ENCODE measurements at places on chromosomes 5 and 9.

GRCh38 chr5:7208938-7209337 is 187.0 kb upstream of the ADCY2 start:
- DNase-seq: no peak

- DNase-seq: peak; percentile 48
Observed at GRCh38 chr5:150148117-150148927, 7.3 kb downstream of the PDGFRB start.

DNA sequence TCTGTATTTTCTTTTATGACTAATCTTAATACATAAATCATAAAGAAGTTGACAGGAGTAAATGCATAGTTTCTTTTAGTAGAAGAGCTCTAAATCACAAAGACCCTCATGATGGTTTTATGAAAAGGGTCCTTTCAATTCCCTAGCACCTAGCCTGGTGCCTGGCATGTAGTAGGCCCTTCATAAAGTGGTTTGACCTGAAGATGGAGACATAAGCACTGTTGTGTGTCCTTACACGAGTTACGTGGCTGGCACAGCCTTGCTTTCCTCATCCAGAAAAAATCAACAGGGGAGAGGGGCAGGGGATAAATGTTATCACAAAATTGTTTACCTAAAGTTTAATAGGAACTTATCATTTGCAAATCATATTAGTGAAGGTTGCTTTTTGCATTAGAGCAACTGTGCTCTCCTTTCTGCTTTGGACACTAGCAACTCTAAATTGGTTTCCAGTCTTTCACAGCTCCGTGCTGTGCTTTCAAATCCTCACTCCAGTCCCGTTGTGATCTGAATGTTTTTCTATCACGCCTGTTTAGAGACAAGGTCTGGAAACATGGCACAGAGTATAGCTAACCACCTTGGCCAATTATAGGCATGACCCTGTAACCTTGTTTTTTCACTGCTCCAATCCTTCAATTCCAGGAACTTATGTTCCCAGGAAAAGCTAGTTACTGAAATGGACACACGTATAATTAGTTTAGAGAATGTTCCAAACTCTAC is 55.7 kb downstream of the ARL15 start:
- DNase-seq: peak; percentile 6

DNA sequence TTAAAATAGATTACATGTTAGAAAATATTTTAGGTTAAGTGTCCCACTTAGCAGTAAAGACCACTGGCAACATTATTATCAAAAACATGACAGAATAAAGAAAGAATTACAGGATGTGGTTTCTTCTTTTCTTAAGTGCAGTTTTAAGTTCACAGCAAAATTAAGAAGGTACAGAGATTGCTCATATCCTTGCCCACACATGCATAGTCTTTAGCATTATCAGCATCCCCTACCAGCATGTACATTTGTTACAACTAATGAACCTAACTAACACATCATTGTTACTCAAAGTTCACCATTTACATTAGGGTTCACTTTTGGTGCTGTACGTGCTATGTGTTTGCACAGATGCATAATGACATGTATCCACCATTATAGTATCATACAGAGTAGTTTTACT is 837.7 kb upstream of the CDH9 start:
- DNase-seq: no peak

DNA sequence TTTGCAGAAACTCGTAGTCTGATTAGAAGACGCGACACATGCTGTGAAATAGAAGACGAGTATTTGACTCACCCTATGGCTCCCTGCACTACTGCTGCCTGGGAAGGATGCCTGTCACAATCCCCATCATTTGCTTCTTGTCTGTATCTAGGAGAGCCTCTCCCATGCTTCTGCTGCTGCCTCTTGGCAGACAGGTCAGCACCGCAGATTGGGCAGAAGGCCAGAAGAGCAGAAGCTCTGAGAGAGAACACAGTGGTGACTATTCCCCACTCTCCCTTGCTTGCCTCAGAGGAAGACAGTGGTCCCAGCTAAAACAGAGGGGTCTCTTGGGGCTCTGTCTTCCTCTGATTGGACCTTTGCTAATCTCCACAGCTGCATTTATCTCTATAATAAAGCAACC is 84.0 kb upstream of the SMIM32 start:
- no peak for DNase-seq

DNA sequence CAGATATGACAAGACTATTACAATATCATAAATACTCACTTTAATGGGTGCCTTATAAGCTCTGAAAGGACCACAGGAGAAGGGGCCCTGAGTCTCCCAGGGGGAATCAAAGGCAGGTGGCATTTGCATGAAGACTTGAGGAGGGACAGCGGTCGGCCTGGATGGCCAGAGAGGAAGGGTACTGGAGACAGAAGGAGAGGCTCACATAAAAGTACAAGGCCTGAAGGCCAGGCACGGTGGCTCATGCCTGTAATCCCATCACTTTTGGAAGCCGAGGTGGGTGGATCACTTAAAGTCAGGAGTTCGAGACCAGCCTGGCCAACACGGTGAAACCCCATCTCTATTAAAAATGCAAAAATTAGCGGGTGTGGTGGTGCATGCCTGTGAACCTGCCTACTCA is 29.1 kb upstream of the LMX1B start:
- DNase-seq: no peak

DNA sequence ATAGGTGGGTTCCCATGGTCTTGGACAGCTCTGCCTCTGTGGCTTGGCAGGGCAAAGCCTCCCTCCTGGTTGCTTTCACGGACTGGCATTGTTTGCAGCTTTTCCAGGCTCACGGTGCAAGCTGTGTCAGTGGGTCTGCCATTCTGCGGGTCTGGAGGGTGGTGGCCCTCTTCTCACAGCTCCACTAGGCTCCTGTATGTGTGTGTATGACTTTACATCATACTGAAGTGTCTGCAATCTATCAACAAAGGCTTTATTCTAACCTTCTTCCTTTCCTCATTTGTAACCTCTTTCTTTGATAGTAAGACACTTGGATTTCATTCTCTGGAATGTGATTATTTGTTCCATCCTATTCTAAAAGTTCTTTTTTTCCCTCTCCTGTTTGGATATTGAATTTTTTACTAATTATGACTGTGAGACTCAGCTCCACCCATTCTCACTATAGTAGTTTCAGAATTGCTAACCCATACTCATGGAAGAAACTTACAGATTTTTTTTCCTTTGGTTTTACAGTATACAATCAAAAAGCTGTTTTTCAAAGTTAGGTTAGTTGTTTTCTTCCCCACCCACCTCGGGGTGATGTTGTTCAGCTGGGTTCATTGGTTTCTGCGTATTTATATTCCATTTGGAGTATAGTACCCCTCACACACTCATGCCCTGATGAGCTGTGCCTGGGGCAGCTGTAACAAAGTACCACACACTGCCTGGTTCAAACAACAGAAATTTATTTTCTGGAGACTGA is 144.6 kb upstream of the OTULINL start:
- no peak for DNase-seq

GRCh38 chr5:4737868-4738267 is 402.3 kb upstream of the ADAMTS16 start:
- no peak for DNase-seq

DNA sequence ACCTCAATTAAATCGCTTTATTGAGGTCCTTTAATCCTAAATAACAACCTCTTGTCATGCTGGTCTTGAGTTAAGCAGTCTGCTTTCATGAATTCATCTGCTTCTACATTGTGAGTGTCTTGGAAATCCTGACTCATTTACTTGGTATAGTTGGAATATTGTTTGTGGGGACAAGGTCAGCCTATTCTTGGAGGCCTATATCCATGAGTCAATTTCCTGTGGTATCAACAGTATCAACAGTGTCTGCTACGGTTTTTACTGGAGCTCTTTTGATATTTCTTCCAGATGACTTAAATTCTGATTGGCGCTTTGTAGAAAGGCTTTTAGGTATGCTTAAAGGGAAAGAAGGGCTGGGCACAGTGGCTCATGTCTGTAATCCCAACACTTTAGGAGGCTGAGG is 71.2 kb upstream of the PARP8 start:
- no peak for DNase-seq

DNA sequence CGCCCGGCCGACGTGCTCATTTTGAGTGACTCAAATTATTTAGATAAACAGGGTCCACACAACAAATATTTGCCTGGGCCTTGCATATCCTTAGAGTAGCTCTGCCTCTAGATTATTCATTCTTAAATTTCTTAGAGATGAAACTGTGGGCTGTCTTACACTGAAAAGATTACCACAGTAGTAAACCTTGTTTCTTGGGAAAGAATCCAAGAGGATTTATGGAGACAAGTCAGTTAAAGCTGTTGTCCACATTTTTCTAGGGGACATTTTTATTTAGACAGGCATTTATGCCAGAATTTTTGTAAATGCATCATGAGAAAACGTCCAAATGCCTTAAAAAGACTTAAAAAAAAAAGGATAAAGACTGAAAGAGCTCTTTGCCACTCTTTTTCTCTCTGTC is 32.6 kb upstream of the RANBP3L start:
- DNase-seq: no peak

DNA sequence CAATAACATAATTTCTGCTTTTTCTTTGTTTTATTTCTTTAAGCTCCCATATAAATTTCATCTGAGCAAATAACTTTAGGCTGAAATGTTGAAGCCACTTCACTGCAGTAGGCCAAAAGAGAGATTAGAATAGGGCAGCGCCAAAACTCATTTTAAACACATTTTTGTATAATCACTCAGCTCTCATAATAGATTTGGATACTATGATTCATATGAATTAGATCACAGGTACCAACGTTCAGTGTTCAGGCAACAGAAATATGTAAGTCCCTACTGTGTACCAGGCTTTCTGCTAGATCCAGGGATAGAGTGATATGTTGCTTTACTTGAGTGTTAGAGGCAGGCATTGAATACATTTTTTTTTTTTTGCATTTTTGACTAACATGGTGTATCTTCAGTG is 370.5 kb downstream of the PTPRD start:
- DNase-seq: no peak

GRCh38 chr9:124197177-124198095 is 60.3 kb upstream of the NEK6 start:
- DNase-seq: peak; percentile 6

DNA sequence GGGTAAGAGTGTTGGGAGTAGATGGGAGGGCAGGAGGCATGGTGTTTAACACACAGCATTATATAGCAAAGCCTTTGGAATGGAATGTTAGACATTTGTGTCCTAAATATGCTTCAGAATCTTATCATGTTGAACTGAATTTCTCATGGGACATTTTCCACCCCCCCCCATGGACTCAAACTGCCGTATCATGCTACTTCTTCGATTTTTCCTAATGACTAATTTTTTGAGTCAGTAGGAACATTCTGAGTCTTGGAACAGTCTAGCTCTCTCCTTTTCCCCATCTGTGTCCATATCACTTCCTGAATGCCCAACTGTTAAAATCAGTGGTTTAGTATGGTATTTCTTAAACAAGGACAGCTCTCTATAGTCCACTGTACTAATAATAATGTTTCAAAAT is 380.6 kb downstream of the TLE4 start:
- DNase-seq: no peak

GRCh38 chr9:111937781-111938426 is 41.3 kb downstream of the UGCG start:
- no peak for DNase-seq

GRCh38 chr5:147636729-147636984 is 126.8 kb upstream of the DPYSL3 start:
- DNase-seq: no peak

- DNase-seq: no peak
Observed at GRCh38 chr5:15966066-15966640, 213.4 kb downstream of the MARCHF11 start.

- DNase-seq: no peak
Observed at GRCh38 chr5:136808756-136809155, 443.4 kb upstream of the TRPC7 start.
